ENCODE measurements at places on chromosomes 16 and 17. TPM values are rescaled to one million over a fixed set of nuclear protein-coding genes. Genes with fewer than 3 reads are reported as not detected.

GRCh38 chr17:49646391-49647255, 31.3 kb downstream of the SPOP start:
- no peak overlapping the region for H3K4me3 ChIP-seq
- H3K4me1 ChIP-seq: peaks cover 5% of the 10 kb centered on the region
- no peak for DNase-seq
- no peaks in the 10 kb centered on the region for H3K36me3 ChIP-seq
- no peaks in the 10 kb centered on the region for H3K27me3 ChIP-seq
- H3K27ac ChIP-seq: peak overlapping the region; percentile 14

DNA sequence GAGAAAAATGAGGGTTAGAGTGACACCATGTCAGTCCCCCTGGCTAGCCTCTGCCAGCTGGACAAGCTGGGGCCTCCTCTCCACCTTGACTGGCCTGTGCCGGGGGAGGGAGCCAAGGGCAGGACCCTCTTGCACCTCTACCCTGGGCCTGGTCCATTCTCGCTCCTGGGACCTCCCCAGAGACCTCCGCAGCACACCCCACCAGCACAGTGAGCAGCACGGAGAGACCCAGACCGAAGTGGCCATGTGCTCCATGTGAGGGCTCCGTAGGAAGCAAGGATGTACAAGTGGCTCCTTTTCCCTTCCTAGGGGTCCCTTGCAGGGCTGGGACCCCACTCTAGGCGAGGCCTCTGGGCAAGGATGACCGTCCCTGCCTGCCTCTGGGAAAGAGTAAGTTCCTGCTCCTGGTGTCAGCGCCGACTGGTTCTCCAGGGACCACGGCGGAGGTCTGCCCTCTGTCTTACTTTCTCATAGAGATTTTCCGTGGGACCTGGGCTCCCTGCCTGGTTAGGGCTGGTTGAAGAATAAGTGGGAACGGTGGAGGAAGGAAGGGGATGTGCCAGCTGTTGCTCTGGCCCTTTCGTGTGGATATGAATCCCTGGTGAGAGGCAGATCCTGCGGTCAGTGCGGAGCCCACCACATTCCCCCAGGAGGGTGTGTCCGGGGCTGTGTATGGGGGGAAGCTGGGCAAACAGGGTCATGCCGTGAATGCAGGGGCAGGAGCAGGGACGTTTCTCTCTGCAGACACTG, 124.2 kb downstream of the METRNL start:
- no peak overlapping the region for H3K4me3 ChIP-seq
- no peaks in the 10 kb centered on the region for H3K4me1 ChIP-seq
- DNase-seq: peak; percentile 12
- H3K36me3 ChIP-seq: no peaks in the 10 kb centered on the region

Gene ZFP90
- 33.8 TPM for total RNA-seq

GRCh38 chr16:70523743-70524398, at the start of gene SF3B3:
Gene SF3B3 (plus strand): TSS chr16:70523816. CDS start chr16:70526657, 2,841 bp downstream.
- H3K4me3 ChIP-seq: peak within 1 kb of the TSS; percentile 90
- H3K27me3 ChIP-seq: no peaks in the 10 kb centered on the region
- H3K27ac ChIP-seq: peak within 1 kb of the TSS; percentile 77
- peak; percentile 78 for DNase-seq
- no peaks in the 10 kb centered on the region for H3K36me3 ChIP-seq

DNA sequence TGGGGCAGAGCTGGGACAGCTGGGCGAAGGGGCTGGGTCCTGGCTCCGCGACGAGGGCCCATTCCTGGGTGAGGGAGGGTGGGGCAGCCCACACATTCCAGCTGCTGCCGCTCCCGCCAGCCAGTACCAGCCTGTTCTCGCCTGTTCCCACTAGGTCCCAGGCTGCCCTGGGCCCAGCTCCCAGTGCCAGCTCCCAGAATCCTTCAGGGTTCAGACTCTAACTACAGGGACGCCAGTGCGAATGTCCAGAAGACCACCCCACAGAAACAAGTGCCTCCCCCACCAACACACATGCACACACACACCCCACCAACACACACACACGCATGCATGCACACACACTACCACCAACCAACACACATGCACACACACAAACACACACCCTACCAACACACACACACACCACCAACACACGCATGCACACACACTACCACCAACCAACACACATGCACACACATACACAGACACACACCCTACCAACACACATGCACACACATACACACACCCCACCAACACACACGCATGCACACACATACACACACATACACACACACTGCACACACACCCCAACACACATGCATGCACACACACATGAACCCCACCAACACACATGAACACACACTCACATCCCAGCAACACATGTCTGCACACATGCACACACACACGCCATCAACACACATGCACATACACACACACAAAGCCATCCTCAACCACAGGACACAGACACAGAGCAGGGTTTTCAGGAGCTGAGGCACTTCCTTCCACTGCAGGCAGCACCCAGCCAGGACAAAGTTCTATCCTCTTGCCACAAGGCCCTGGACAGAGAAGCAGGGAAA, 27.5 kb upstream of the KRT17 start:
- H3K27ac ChIP-seq: no peak overlapping the region
- H3K4me3 ChIP-seq: no peak overlapping the region
- DNase-seq: peak; percentile 37
- peaks cover 4% of the 10 kb centered on the region for H3K4me1 ChIP-seq
- H3K27me3 ChIP-seq: no peaks in the 10 kb centered on the region

DNA sequence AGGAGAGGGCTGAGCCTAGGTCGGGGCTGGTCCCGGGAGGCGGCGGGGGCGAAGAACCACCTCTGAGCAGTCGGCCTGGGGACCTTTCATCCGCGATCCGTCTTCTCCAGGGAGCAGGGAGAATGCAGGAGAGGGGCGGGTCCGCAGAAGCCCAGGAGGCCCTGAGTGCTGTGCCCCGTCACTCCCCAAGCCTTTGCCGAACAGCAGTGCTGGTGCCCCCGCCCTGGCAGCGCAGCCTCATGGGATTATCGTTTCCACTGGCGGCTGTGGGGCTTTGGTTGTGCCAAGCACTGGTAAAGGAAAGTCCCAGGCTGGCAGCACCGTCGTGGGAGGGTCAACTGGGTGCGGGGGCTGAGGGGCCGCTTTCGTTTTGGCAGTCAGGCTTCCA, 631 bp downstream of the TBL3 start:
- no peaks in the 10 kb centered on the region for H3K27me3 ChIP-seq
- peaks cover 10% of the 10 kb centered on the region for H3K4me1 ChIP-seq
- no peak overlapping the region for H3K27ac ChIP-seq

GRCh38 chr17:4960279-4960922, 7.2 kb downstream of the SPAG7 start:
- no peaks in the 10 kb centered on the region for H3K4me1 ChIP-seq
- no peak overlapping the region for H3K4me3 ChIP-seq
- no peaks in the 10 kb centered on the region for H3K27me3 ChIP-seq
- H3K36me3 ChIP-seq: no peaks in the 10 kb centered on the region

Gene ANKS4B
- total RNA-seq: not detected

Gene KCNG4
- not detected for total RNA-seq

- H3K4me3 ChIP-seq: no peak overlapping the region
- H3K27me3 ChIP-seq: no peaks in the 10 kb centered on the region
- no peak for DNase-seq
- no peaks in the 10 kb centered on the region for H3K36me3 ChIP-seq
Measured at GRCh38 chr17:29710891-29711418, 88.2 kb upstream of the CORO6 start.

DNA sequence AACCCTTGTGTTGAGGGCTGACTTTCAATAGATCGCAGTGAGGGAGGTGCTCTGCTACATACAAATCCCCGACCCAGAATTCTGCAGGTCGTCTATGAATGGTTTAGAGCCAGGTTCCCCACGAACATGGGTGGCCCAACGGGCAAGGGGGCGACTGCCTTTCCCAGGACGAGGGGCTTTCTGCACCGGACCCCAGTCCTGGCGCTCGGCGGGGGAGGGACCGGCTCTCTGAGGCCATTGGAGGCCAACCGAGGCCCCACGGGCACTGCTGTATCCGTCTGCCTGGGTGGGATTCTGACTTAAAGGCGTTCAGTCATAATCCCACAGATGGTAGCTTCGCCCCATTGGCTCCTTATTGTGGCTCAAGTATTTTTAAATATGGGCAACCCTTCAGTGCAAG, 21.2 kb downstream of the SEC14L1 start:
- no peaks in the 10 kb centered on the region for H3K27me3 ChIP-seq
- H3K4me3 ChIP-seq: no peak overlapping the region
- no peaks in the 10 kb centered on the region for H3K36me3 ChIP-seq
- H3K4me1 ChIP-seq: peaks cover 33% of the 10 kb centered on the region

GRCh38 chr17:50187751-50188530, 13.5 kb downstream of the COL1A1 start:
- H3K27me3 ChIP-seq: no peaks in the 10 kb centered on the region
- peaks cover 2% of the 10 kb centered on the region for H3K4me1 ChIP-seq
- H3K4me3 ChIP-seq: no peak overlapping the region

DNA sequence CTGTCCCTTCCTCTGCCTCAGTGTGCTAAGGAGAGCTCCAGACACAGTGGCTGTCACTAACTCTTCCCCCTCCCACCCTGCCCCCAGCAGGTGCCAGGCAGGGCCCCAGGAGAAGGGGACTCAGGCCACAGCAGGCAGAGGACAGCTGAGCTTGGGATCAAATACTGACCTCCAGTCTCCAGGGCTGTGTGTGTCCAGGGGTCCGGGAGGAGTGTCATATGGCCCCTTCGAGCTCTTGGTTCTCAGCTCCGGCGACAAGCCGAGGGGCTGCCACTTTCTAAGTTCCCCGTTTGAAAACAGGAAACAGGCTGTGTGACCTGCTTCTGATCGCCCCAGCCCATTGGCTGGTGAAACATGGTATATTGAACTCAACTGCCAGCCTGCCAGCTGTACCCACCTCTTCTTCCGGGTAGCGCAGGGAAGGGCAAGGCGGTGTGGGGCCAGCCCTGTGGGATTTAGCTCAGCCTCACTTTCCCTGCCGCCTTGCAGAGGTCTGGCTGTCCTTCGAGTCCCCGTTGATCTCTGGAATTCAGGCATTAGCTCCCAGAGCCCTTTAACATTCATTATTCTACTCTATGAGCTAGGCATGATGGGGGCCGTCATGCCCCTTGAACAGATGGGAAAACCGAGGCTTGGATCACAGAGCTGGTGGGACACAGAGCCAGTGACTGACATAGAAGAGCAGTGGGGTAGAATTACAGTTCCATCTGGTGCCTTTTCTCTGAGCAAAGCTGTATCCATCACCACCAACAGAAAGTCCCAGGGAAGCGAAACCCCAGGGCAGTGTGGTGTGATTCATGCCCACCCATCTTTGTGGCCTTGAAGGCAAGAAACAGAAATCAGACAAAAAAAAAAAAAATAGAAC, at the start of gene SNX20:
SNX20 (minus strand) TSS at position 292 of the 865 bp plus-strand sequence. CDS start 3,786 bp downstream, outside the sequence.
- H3K36me3 ChIP-seq: no peaks in the 10 kb centered on the region
- no peak within 1 kb of the TSS for H3K4me3 ChIP-seq
- H3K27ac ChIP-seq: no peak within 1 kb of the TSS
- no peaks in the 10 kb centered on the region for H3K4me1 ChIP-seq

DNA sequence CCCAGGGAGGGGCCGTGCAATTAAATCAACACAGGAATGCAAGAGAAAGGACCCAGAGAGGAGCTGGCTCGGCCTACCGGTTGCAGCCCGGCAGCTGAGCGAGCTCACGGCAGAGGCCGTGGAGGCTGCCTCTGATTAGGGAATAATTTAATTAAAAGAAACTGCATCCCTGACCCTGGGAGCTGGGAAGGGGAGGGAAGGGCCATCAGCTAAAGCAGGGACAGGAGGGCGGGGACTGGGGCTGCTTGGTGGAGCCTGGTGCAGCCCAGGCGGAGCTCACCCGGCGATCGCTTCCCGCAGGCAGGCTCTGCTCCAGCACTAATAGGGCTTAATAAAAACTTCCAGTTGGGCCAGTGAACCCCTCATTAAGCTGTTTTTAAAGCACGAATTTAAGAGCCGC, 43.4 kb downstream of the LMF1 start:
- H3K36me3 ChIP-seq: no peaks in the 10 kb centered on the region
- DNase-seq: no peak
- H3K27me3 ChIP-seq: no peaks in the 10 kb centered on the region

GRCh38 chr16:27254262-27254811, 14.2 kb downstream of the NSMCE1 start:
- DNase-seq: no peak
- H3K36me3 ChIP-seq: no peaks in the 10 kb centered on the region
- H3K4me1 ChIP-seq: peaks cover 15% of the 10 kb centered on the region
- H3K27ac ChIP-seq: no peak overlapping the region
- H3K27me3 ChIP-seq: no peaks in the 10 kb centered on the region

All from ovary (tissue), 10 donors.